ENCODE measurements at places on chromosomes 5 and 9. TPM values are rescaled to one million over a fixed set of nuclear protein-coding genes. Genes with fewer than 3 reads are reported as not detected.

Gene QRFP
- total RNA-seq: not detected

Gene OR1L6
- not detected for total RNA-seq

Gene FCN1
- total RNA-seq: 84.4 TPM

Gene FOXD4
- total RNA-seq: 0.32 TPM

Gene TAF11L5
- not detected for total RNA-seq

Gene LHX6
- total RNA-seq: 8.1 TPM

Gene CDH10
- 0.35 TPM for total RNA-seq

Gene DIMT1
- 19.3 TPM for total RNA-seq

Gene ZNF354C
- total RNA-seq: 6.7 TPM

Gene FAM120AOS
- 45.0 TPM for total RNA-seq

Gene CENPK
- total RNA-seq: 2.9 TPM

Gene SH3GLB2
- 94.7 TPM for total RNA-seq

Gene KIF27
- total RNA-seq: 10.4 TPM

GRCh38 chr5:132408456-132408855 is 38.9 kb downstream of the SLC22A5 start:
- peaks cover 51% of the 10 kb centered on the region for H3K4me1 ChIP-seq
- no peak overlapping the region for H3K27ac ChIP-seq
- no peaks in the 10 kb centered on the region for H3K27me3 ChIP-seq
- no peak for DNase-seq
- no peak overlapping the region for H3K4me3 ChIP-seq

GRCh38 chr5:177403102-177403791 is 2.8 kb upstream of the PFN3 start:
- H3K36me3 ChIP-seq: no peaks in the 10 kb centered on the region
- DNase-seq: no peak
- no peak overlapping the region for H3K27ac ChIP-seq
- H3K27me3 ChIP-seq: peaks cover 56% of the 10 kb centered on the region
- H3K4me3 ChIP-seq: peak overlapping the region; percentile 70
- peaks cover 49% of the 10 kb centered on the region for H3K4me1 ChIP-seq

- H3K4me1 ChIP-seq: peaks cover 10% of the 10 kb centered on the region
- no peaks in the 10 kb centered on the region for H3K36me3 ChIP-seq
- H3K4me3 ChIP-seq: peak overlapping the region; percentile 60
- DNase-seq: no peak
- H3K27me3 ChIP-seq: peaks cover 16% of the 10 kb centered on the region
- H3K27ac ChIP-seq: no peak overlapping the region
Measured at GRCh38 chr9:100473276-100474081, 530 bp downstream of the TMEFF1 start.

GRCh38 chr9:120616966-120617935 is 37.3 kb upstream of the CDK5RAP2 start:
- no peak overlapping the region for H3K4me3 ChIP-seq
- H3K27ac ChIP-seq: no peak overlapping the region
- no peaks in the 10 kb centered on the region for H3K4me1 ChIP-seq
- no peak for DNase-seq
- no peaks in the 10 kb centered on the region for H3K27me3 ChIP-seq

DNA sequence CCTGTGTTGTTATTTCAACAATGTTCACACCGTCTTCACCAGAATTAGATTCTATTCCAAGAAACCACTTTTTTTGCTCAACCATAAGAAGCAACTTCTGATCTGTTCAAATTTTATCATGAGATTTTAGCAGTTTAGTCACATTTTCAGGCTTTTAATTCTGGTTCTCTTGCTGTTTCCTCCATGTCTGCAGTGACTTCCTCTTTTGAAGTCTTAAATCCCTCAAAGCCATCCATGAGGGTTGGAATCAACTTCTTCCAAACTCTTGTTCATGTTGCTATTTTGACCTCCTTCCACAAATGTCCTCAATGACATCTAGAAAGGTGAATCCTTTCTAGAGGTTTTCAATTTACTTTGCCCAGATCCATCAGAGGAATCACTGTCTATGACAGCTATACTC is 25.7 kb upstream of the ENTREP1 start:
- peaks cover 3% of the 10 kb centered on the region for H3K4me1 ChIP-seq
- no peaks in the 10 kb centered on the region for H3K36me3 ChIP-seq
- H3K4me3 ChIP-seq: no peak overlapping the region
- no peaks in the 10 kb centered on the region for H3K27me3 ChIP-seq

DNA sequence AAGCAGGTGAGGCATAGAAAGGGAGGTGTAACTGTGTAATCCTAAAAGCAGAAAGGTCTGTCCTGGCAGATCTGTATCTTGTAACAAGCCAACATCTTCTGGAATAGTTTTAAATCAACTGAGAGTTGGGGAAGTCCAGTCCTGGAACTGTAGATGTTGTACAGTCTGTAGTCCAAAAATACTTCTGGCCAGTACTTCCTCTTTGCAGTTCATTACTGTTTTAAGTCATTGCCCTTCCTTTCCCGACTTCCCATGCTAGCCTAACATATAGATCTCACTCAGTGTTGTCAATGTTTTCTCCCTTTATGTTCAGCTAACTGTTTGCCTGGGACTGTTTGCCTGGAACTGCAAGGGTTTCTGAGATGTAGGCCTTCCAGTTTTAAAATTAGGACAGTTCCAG is 168.5 kb upstream of the ISL1 start:
- no peaks in the 10 kb centered on the region for H3K4me1 ChIP-seq
- no peak for DNase-seq
- H3K4me3 ChIP-seq: no peak overlapping the region
- no peaks in the 10 kb centered on the region for H3K27me3 ChIP-seq

DNA sequence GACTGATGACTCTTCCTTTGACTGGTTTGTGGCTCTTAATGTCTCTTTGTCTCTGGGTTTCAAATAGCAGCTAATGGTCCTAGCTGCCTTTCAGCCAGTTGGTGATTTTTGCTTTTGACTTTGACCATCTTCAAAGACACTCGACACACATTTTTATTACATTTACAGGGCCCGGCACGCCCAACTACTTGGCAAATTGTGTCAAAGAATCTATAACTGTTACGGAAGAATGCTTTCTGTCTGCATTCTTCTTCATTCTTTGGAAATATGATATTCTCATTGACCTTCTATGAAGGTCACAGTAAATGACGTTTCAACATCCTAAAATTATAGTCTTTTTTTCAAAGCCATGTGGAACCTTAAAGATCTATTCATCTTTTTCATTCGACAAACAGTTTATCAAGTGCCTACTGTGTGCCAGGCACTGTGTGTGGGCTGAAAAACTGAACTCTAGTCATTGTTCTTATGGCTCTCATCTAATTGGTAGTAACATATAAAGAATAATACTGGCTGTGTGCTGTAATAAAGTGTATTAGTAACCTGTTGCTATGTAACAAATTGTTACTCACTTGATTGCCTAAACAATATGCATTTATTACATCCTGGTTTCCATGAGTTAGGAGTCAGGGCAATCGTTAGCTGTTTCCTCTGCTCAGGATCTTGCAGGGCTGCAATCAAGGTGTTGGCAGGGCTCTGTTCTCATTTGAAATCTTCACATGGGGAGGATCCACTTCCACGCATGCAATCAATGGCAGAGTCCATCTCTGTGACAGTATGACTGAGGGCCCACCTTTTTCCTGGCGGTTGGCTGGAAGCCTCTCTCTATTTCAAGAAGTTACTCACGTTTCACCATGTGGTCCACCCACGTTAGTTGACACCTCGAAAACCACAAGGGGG is 7.0 kb upstream of the WHRN start:
- DNase-seq: no peak
- H3K4me1 ChIP-seq: no peaks in the 10 kb centered on the region
- H3K4me3 ChIP-seq: no peak overlapping the region
- peaks cover 15% of the 10 kb centered on the region for H3K27me3 ChIP-seq
- no peak overlapping the region for H3K27ac ChIP-seq

DNA sequence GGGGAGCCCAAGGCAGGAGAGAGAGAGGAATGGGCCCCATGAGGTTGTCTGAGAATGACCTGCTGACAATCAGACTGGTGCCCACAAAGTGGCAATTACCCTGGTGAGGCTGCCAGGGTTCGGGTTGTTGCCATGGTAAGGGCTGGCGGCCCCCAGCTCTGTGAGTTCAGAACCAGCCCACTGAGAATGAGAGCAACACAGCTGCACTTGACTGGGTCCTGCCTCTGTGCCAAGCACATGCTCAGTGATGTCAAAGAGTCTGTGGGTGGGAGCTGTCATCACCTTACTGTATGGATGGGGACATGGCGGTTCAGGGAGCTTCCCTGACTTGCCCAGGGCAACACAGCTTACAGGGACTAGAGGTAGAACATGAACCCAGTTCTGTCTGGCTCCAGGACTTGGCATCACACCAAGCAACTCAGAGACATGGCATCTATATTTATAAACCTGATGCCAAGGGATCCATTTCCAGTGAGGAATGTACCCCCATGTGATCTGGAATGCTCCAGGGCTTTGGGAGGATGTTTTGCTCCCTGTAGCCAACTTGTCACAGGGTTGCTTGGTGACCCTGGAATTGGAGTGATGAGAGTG is 38.2 kb upstream of the TEX48 start:
- peaks cover 6% of the 10 kb centered on the region for H3K27me3 ChIP-seq
- no peak overlapping the region for H3K4me3 ChIP-seq
- H3K27ac ChIP-seq: no peak overlapping the region
- H3K36me3 ChIP-seq: no peaks in the 10 kb centered on the region

- DNase-seq: no peak
- no peaks in the 10 kb centered on the region for H3K36me3 ChIP-seq
- no peak overlapping the region for H3K27ac ChIP-seq
- H3K27me3 ChIP-seq: no peaks in the 10 kb centered on the region
Measured at GRCh38 chr5:65882278-65882677, 44.1 kb upstream of the ERBIN start.

- H3K36me3 ChIP-seq: no peaks in the 10 kb centered on the region
- peaks cover 12% of the 10 kb centered on the region for H3K4me1 ChIP-seq
- no peak overlapping the region for H3K27ac ChIP-seq
- H3K27me3 ChIP-seq: peaks cover 12% of the 10 kb centered on the region
Measured at GRCh38 chr9:95771556-95772246, 103.8 kb upstream of the ERCC6L2 start.

DNA sequence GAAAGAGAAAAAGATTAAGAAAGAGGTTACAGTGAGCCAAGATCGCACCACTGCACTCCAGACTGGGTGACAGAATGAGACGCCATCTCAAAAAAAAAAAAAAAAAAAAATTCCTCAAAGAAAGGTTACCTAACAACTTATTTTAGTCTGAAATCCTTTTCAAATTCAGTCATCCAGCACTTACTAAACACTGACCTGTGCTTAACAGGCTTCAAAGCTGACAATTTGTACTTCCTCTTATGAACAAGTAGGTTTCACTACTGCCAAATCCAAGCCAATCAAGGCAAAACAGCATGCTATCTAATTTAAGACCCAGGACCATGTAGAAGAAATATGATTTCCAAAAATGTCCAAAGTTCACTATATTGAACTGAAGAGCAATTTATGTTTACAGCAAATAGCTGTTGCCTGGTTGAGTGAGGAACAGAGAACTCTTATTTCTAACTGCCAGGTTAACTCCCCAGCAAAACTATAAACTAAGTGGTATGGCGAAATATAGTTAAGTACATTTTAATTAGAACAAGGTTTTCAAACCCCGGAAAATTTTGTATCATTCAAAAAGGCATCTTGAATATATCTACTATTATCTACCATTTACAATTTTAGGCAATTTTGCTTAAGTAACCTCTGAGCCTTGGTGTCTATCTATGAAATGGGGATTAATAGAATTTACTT is 13.4 kb downstream of the PWWP2A start:
- H3K4me1 ChIP-seq: peaks cover 32% of the 10 kb centered on the region
- H3K4me3 ChIP-seq: no peak overlapping the region
- peaks cover 15% of the 10 kb centered on the region for H3K36me3 ChIP-seq
- H3K27ac ChIP-seq: peak overlapping the region; percentile 5
- no peaks in the 10 kb centered on the region for H3K27me3 ChIP-seq

GRCh38 chr9:136577941-136578625 is 32.2 kb upstream of the NOTCH1 start:
- H3K27ac ChIP-seq: no peak overlapping the region
- no peak for DNase-seq
- no peaks in the 10 kb centered on the region for H3K36me3 ChIP-seq
- peaks cover 9% of the 10 kb centered on the region for H3K4me1 ChIP-seq

GRCh38 chr9:78121488-78121887 is 89.9 kb upstream of the GNAQ start:
- peak; percentile 83 for DNase-seq
- H3K36me3 ChIP-seq: no peaks in the 10 kb centered on the region
- no peaks in the 10 kb centered on the region for H3K27me3 ChIP-seq
- no peak overlapping the region for H3K27ac ChIP-seq
- peaks cover 3% of the 10 kb centered on the region for H3K4me1 ChIP-seq

DNA sequence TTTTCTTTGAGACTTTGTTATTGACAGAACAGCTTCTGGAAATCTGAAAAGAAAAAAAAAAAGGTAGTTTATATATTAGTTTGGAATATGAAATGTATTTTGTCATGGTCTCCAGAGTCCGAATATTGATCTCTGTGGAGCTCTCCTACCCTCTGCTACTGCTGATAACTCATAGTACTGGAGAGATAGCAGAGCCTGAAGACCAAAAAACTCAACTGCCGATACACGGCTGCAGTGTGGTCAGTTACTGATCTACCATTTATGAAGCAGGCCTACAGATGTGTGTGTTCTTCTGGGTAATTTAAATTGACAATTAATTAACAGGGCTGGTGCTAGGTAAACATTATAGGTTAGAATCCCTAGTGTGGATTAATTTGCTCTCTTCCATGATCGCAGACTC is 3.8 kb upstream of the FAM120A start:
- peaks cover 43% of the 10 kb centered on the region for H3K36me3 ChIP-seq
- H3K27ac ChIP-seq: no peak overlapping the region
- H3K4me1 ChIP-seq: peaks cover 16% of the 10 kb centered on the region

GRCh38 chr5:149800633-149801032 is 70.5 kb downstream of the PPARGC1B start:
- peaks cover 9% of the 10 kb centered on the region for H3K4me1 ChIP-seq
- no peaks in the 10 kb centered on the region for H3K27me3 ChIP-seq
- H3K4me3 ChIP-seq: no peak overlapping the region
- DNase-seq: no peak

- no peaks in the 10 kb centered on the region for H3K27me3 ChIP-seq
- no peak overlapping the region for H3K4me3 ChIP-seq
- no peaks in the 10 kb centered on the region for H3K36me3 ChIP-seq
- no peak for DNase-seq
Measured at GRCh38 chr9:80561526-80561925, 989.8 kb downstream of the TLE4 start.

- peaks cover 27% of the 10 kb centered on the region for H3K4me1 ChIP-seq
- no peaks in the 10 kb centered on the region for H3K27me3 ChIP-seq
- H3K36me3 ChIP-seq: no peaks in the 10 kb centered on the region
- no peak overlapping the region for H3K4me3 ChIP-seq
Measured at GRCh38 chr9:121633119-121633714, 18.2 kb upstream of the DAB2IP start.

DNA sequence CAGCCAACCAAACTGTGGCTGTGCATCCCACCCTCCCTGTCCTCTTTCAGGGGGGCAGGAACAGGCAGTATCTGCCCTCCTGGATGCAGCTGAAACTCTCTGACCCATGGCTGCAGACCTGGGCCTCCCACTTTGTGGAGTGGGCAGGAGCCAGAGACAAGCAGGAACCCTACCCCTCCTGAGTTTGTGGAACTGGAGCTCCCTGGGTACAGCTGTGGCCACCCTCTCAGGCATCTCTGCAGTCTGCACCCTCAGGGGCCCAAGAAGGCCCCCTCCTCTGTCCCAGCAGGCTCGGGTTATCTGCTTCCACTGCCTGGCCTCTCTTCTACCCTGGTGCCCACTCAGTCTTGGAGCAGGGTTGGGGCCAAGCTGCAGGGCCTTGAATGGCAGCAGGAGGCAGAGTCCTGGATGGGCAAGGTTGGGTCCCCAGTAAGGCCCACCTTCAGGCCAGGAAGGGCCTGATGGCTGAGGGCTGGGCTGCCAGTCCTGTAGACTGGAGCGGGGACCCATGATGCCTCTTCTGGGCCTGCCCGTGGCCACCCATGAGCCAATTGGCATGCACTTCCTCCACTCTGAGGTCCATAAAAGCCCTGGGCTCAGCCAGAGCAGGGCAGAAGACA is 619.9 kb downstream of the KIF4B start:
- no peaks in the 10 kb centered on the region for H3K4me1 ChIP-seq
- no peak overlapping the region for H3K27ac ChIP-seq
- no peaks in the 10 kb centered on the region for H3K27me3 ChIP-seq
- no peaks in the 10 kb centered on the region for H3K36me3 ChIP-seq
- no peak overlapping the region for H3K4me3 ChIP-seq
